T-helper 17 cell (primary cell): ENCODE measurements at places on chromosomes 2 and 18. TPM values are rescaled to one million over a fixed set of nuclear protein-coding genes. Genes with fewer than 3 reads are reported as not detected.

DNA sequence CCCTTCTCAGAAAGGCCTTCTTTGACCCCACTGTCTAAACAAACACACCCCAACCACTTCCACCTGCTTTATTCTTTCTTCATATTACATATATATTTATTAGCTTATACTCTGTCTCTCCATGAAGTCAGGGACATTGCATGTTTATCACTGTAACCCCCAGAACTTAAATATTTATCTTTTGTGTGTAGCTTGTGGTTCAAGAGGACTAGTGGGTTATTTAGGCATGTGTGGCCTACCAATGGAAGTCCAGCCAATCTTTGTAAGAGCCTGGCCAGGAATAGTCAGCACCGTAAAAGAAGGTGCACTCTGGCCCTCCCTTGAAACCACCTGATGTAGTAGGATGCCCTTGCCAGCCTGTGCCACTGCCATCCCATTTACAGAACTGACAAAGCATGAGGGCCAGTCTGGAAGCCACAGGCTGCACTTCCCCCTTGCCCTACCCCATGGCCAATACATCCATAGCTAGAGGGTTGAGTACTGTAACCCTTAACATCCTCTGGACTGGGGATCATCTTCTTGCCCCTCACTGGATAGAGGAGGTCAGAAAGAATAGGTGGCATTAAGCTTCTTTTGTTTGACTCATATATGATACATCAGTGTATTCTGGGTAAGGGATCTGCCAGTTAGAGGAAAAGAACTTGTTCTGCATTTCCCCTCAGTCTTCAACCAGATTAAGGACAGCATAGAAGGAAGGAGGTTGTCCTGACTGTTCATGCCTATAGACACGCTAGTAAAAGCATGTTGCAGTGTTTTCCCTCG lies 4.9 kb downstream of the NEMP2 start:
- peak overlapping the region; percentile 84 for H3K27ac ChIP-seq
- no peaks in the 10 kb centered on the region for H3K27me3 ChIP-seq
- peaks cover 2% of the 10 kb centered on the region for H3K36me3 ChIP-seq
- no peak overlapping the region for H3K4me3 ChIP-seq

DNA sequence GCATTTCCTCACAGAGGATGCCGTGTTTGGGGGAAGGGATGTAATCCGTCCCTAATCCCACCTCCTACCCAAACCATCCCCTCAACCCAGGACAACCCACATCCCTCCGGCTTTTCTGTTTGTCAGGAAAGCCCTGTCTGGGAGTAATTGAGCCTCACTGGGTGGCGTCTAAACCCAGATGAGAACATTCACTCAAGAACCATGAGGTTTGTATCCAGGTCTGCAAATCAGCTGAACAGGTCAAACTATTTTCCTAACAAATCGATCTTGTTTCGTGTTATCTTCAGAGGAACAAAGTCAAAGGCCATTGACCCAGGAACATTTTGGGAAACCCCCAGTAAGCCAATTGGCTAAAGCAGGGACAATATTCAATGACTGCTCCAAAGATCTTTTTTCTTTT lies 25.7 kb downstream of the CYP27C1 start:
- no peaks in the 10 kb centered on the region for H3K36me3 ChIP-seq
- no peak overlapping the region for H3K27ac ChIP-seq
- DNase-seq, result no peak

Gene LYPD6
- total RNA-seq, result not detected

Gene MALL
- total RNA-seq, result 0.13 TPM

Gene ACTG2
- total RNA-seq, result not detected

Gene SERPINB12
- total RNA-seq, result not detected

DNA sequence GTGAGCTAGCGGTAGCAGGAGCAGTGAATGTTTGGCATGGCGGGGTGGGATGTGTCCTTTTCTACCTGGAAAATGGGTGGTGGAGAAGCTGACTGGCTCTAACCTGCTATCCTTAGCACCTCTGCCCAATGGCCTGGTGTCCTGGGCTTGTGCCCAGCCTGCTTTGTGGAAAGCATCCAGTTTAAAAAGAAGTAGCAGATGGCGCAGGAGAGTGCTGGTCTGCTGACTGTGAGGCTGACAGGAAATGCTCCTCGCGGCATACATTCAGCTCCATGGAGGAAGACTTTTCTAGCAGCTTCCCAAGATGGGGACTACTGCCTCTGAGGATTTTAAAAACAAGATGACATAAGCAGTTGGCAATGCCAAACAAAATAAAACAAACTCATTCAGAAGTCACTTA lies 56.2 kb upstream of the LYPD6B start:
- H3K4me1 ChIP-seq, result peaks cover 9% of the 10 kb centered on the region
- DNase-seq, result no peak
- H3K4me3 ChIP-seq, result no peak overlapping the region
- no peaks in the 10 kb centered on the region for H3K27me3 ChIP-seq
- peaks cover 15% of the 10 kb centered on the region for H3K36me3 ChIP-seq
- peak overlapping the region; percentile 29 for H3K27ac ChIP-seq

DNA sequence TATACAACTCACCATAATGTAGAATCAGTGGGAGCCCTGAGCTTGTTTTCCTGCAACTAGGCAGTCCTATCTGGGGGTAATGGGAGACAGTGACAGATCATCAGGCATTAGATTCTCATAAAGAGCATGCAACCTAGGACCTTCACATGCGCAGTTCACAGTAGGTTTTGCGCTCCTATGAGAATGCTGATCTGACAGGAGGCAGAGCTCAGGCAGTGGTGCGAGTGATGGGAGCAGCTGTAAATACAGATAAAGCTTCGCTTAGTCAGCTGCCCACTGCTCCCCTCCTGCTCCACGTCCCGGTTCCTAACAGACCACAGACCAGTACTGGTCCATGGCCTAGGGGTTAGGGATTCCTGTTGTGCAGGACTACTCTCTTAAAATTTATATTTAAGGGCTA lies 255.3 kb upstream of the POU3F3 start:
- H3K4me1 ChIP-seq, result no peaks in the 10 kb centered on the region
- DNase-seq, result no peak
- no peak overlapping the region for H3K4me3 ChIP-seq

Gene KCNG3
- total RNA-seq, result not detected
